Articular chondrocyte of knee joint (primary cell): ENCODE measurements at places on chromosomes 7 and 10. TPM values are rescaled to one million over a fixed set of nuclear protein-coding genes. Genes with fewer than 3 reads are reported as not detected.

Gene MNX1
- not detected in 2 replicates for total RNA-seq

Gene SLC26A5
- not detected in 2 replicates for total RNA-seq

Gene TBRG4
- 34.6 and 38.7 TPM in 2 replicates for total RNA-seq

Gene ELFN1
- total RNA-seq, result 2.3 and 3.9 TPM in 2 replicates

Gene PTPRZ1
- total RNA-seq, result not detected in 2 replicates

Gene COBL
- total RNA-seq, result 0.11 and 0.13 TPM in 2 replicates

Gene ABCC2
- 0.97 and 1.6 TPM in 2 replicates for total RNA-seq
